Skeletal muscle cell (primary cell): ENCODE measurements at places on chromosomes 1 and 21.

DNA sequence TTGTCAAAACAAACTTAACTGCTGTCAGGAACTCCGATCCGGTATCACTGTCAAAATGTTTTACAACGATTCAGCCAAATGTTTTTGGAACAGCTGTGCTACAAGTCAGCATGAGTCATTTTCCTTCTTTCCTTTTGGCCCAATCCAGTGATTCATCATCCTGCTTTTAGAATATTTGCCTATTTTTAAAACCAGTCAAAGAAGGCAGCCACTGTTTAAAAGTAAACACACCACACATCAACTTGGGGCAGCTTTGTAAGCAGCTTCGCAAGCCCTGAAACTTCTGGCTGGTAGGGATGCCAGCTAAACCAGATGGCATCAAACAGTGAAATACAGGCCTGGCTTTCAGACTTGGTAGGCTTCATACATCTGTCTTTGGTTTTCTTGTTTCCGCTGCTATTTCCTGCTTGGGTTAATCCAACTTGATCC lies 14.9 kb downstream of the MAP3K7CL start:
- DNase-seq = peak; percentile 81

DNA sequence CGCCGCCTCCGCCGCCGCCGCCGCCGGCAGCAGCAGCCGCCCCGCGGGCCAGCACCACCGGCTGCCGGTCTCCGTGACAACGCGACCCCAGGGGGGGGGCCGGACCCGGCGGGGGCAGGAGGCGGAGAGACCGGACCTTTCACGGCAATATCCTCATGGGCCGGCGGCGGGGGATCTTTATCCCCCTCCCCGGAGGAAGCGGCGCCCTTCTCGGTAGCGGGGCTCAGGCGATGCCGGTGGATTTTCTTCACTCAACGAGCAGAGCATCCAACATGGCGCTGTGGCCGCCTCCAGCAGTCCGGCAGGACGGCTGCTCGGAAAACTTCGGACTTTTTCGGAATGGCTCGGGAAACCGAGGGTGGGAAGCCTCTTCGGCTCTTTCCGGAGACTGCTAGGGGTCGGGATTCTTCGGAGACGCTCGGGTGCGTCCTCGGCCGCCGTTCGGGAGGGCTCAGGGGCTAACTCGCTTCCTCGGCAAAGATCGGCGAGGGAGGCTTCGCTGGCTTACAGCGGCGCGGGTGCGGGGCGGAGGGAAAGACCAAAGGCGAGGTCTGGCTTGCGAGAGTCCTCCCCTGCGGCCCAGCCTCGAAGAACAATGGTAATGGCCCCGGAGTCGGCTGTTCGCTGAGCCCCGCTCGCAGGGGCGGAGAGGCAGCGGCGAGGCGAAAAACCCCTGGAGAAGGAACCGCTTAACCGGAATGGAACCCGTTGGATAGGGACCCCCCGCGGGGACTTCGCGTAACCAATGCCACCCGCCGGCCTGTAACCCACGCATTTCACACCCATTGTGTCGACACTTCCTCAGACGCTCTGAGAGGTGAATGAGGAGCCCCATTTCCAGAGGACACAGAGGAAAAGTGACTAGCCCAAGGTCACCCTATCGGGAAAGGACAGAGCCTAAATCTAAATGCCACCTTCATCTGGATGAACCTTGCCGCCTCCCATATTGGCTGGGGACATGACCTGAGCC lies at the start of gene EIF4G3:
TSS of gene EIF4G3 (minus strand) at position 312 of the 970 bp plus-strand sequence. CDS start 174,155 bp downstream, outside the sequence.
- peak; percentile 76 for DNase-seq

DNA sequence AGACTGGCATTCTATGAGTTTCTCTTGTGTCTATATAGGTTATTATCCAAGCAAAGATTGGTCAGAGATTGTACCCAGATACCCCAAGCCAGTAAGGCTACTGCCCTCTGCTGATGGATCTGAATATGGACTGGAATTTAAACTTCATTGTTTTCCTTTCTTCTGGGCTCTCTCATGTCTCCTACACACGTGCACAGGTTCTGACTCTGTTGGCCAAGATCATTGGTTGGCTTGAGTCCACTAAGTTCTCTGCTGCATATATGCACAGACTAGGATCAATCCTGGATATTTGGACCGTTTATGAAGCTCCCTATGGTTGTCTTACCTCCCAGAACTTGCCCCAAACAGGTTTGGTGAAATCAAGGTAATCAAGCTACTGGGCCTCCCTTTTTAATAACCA lies 69.7 kb downstream of the CC2D1B start:
- peak; percentile 19 for DNase-seq

DNA sequence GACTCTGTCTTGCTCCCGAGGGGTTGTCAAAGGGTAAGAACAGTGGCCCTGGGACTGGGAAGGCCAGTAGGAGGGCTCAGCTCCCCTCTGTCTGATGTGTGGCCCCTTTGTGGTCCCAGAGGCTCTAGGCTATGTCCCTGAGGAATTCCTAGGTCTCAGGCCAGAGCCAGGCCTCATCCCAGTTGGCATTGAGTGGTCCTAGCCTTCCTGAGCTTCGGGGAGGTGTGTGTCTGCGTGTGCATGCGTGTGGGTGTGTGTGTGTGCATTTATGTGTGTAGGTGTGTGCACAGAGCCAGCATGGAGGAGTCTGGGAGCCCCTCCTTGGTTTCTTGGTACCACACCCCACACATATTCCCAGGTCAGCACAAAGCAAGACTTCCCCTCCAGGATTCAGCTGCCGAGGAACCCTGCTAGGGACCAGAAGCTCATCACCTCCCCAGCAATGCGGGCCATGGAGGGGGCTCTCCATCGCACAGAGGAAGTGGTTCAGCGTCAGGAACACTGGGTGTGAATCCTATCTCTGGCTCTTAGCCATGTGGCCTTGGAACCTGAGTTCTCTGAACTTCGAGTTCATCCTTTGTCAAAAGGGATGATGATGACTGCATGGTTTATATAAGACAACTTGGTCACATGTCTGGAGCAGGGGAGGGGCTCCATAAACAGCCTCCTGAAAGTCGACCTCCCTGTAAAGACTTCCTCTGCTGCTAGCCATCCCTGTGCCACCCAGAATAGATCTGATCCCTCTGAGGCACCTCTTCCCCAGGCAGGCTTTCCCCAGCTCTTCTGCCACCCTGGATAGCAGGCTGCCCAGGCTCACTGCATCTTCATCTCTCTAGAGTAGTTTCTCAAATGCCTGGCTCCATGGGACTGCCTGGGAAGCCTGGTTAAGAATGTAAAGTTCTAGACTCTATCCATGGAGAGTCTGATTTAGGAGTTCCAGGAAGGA lies 8.3 kb upstream of the EPS8L3 start:
- DNase-seq = no peak

GRCh38 chr1:211908453-211908852 lies 77.9 kb upstream of the LPGAT1 start:
- DNase-seq = no peak

DNA sequence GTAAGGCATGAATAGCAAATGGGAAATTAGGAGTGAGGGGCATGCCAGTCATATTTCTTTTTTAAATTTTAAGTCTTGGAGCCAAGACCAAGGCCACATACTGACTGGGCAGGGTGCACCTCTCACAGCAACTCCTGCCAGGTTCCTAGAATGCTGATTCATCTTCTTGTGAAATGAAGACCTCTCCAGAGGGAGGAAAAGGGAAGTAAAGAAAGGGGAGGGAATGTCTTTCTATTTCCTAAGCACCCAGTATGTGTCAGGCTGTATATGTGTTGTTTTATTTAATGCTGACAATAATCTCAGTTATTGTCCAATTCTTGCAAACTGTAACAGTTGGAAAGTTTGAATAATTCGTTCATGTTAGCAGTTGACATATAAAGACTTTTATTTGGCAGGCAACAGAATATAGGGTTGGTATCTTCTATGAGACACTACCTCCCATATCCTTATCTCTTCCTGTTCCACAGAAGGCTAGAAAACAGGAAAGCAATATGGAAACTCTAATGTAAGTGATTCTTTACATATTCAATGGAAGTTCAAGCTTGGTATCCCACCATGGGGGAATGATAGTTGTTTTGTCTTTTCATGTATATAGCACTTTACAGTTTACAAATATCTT lies 259.1 kb upstream of the USP24 start:
- peak; percentile 54 for DNase-seq

- DNase-seq = no peak
These were observed 34.6 kb upstream of the CCSAP start for GRCh38 chr1:229377429-229377828.

GRCh38 chr1:151714820-151715725 lies 1.5 kb downstream of the CELF3 start:
- DNase-seq = no peak

DNA sequence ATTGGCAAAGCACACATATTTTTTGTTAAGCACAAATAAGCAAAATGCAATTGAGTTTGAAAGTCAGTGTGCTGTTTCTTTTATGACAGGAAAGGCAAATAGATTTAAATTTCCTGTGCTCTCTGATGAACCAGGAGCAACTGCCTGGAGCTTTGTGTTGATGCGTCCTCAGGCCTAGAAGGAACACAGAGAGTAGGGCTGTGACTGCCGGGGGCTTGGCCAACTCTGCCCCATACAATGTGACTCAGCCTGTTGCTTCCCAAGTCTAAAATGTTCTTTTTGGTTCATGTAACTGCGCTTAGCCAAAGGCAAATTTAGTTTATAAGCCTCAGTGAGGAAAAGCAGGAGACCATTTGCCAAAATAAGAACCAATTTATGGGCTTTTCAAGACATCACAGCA lies 37.5 kb downstream of the TOR1AIP2 start:
- DNase-seq = no peak

DNA sequence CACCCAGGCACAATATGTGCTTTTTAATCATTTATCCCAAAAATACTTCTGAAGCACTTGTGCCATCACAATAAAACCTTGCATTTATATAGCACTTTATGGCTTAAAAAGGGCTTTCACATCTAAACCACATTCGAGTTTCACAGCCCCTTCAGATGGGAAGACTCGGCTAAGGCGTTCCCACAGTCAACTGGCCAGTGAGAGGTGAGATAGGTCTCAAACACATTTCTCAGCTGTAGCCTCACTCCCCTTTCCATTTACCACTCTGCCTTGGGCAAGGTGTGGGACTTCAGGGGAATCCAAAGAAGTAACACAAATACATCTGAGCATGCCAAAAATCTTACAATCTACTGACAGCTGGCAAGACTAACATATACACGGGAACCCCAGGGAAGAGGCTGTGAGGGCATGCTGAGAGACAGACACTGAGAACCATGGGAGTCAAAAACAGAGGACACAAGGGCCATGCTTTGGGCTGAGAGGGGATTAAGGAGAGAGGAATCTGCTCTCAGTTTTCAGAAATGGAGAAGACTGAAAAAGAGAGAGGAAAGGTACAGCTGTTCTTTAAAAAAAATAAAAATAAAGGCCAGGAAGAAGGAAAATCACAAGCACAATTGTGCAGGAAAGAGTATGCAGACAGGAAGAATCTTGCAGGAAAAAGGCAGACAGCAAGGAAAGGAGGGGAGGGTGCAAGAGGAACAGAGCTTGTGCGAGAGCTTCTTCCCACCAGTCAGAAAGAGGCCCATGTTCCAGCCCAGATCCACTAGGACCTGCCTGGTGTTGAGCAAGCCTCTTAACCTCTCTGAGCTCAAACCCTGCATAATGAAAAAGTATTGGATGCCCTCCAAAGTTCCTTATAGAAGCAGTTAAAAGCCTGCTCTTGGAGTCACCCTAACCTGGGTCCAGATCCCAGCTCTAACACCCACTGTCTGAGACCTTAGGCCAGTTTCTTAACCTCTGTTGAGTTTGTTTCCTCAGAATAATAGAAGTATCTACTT lies 73.5 kb downstream of the JAK1 start:
- DNase-seq = peak; percentile 48

DNA sequence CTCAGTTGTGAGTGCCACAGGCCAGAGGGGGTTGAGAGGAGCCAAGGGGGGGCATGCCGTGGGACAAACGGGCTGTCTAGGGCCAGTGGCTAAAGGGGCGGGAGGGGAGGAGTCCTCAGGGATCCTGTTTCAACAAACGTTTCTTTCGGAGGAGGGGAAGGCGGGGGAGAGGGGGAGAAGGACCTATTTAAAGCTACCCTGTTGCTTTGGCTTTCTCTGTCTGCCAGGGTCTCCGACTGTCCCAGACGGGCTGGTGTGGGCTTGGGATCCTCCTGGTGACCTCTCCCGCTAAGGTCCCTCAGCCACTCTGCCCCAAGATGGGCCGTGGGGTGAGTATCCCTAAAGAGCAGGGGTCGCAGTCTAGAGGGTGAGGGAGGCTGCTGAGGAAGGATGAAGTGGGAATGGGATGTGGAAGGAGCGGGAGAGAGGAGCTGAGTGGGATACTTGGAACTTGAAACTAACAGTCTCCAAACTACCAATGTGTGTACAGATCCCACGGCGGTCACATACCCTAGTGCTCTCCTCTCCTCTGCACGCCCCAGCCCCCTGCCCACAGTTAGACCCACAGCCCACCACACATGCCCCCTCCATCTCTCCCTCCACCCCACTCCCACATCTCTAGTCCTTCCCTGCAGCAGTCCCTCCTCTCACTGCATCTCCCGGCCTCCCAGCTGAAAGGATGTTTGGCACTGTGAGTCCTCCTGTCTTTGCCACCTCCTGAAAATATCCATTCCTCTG lies at the start of gene ATP1A2:
TSS of gene ATP1A2 (plus strand) at position 215 of the 738 bp plus-strand sequence. CDS start at position 318, 103 bp downstream.
- DNase-seq = no peak

DNA sequence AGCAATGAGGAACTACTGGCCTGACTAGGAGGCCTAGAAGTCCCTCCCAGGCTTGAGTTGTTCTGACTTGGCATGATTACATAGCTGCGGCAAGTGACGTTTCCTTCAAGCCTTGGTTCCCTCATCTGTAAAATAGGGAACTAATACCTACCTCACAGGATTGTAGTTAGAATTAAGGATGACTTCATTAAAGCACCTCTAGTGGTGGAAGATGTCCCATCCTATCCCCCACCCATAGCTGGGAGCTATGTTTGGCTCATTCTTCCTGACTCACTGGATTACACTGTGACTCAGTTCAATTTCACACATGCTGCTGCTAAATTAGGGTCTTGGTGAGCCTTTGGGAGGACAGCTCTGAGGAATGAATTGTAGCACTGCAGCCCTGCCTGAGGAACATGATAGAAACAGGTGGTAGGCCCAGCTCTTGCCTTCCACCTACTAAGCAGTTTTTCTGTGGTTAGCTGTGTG lies 6.0 kb upstream of the SHISA4 start:
- DNase-seq = peak; percentile 52

DNA sequence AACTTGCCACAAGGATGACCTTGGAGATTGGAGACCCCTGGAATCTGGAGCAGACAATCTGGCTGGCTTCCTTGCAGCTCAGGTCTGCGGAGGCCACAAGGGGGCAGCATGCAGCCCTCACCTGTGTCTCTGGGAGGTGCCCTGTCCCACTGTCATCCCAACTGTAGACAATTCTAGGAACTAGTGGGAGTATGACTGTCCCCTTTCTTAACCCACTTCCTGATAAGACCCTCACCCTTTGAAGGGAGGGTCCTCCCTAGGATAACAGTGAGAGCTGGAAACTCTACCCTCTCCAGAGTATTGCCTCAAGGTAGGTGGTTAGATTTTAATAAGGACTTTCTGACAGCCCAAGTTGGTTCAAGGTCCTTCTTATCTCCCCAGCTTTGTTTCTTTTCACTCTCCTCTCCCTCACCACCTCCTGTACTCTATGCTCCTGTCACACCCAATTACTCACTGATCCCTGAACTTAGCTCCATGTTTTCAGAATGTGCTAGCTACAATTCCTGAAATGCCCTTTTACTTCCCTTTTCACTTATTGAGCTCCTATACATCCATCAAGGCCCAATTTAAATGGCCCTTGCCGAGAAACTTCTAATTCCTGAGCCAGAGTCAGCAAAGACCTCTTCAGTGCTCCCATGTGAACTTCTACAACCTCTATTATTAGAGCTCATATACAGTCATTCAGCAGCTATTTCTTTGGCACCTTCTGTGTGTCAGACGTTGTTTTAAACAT lies 9.2 kb upstream of the KCNQ4 start:
- no peak for DNase-seq
